ENCODE measurements at places on chromosomes 3 and 15. TPM values are rescaled to one million over a fixed set of nuclear protein-coding genes. Genes with fewer than 3 reads are reported as not detected.

FAM81A gene
- 3.0 TPM for total RNA-seq

OR5K2 gene
- total RNA-seq, result not detected

NR2F2 gene
- total RNA-seq, result 22.0 TPM

SPESP1 gene
- total RNA-seq, result 1.8 TPM

THRB gene
- total RNA-seq, result 3.4 TPM

ACAA1 gene
- total RNA-seq, result 42.0 TPM

- DNase-seq, result no peak
These were observed 129.3 kb upstream of the CRBN start for GRCh38 chr3:3308809-3309208.

DNA sequence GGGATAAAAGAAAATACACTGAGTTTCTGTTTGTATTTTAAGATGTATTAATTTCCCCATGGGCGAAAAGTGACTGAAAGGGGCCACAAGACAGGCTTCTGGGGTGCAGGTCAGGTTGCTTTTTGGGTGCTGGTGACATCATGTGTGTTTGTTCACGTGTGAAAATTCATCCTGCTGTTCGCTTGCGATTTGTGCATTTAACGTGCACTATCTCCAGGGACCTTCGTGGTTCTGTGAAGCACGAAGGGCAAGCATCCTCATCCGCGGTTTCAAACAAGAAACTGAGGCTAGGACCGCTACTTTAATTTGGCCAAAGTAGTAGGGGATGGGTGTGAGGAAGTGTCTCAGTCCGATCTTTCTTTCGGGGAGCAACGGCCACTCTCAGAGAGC is 1.6 kb upstream of the SMAD6 start:
- no peak for DNase-seq

DNA sequence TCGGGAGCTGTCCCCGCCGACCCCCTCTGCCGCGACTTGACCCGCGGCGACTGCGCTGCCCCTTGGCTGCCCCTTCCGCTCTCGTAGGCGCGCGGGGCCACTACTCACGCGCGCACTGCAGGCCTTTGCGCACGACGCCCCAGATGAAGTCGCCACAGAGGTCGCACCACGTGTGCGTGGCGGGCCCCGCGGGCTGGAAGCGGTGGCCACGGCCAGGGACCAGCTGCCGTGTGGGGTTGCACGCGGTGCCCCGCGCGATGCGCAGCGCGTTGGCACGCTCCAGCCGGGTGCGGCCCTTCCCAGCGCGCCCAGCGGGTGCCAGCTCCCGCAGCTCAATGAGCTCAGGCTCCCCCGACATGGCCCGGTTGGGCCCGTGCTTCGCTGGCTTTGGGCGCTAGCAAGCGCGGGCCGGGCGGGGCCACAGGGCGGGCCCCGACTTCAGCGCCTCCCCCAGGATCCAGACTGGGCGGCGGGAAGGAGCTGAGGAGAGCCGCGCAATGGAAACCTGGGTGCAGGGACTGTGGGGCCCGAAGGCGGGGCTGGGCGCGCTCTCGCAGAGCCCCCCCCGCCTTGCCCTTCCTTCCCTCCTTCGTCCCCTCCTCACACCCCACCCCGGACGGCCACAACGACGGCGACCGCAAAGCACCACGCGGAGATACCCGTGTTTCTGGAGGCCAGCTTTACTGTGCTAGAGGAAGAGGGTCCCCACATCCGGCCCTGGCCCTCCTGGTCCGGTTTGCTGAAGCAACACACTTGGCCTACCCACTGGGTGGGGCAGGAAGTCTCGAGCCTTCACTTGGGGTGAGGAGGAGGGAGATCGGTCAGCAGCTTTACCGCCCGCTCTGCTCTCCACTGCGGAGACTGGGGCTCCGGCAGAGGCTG is at the start of gene RASSF1:
Gene RASSF1 (minus strand): TSS at position 389 of the 882 bp plus-strand sequence. CDS start 31 bp downstream, at position 358.
- peak; percentile 80 for DNase-seq

- DNase-seq, result no peak
These were observed 67.6 kb downstream of the HES1 start for GRCh38 chr3:194203482-194204041.

DNA sequence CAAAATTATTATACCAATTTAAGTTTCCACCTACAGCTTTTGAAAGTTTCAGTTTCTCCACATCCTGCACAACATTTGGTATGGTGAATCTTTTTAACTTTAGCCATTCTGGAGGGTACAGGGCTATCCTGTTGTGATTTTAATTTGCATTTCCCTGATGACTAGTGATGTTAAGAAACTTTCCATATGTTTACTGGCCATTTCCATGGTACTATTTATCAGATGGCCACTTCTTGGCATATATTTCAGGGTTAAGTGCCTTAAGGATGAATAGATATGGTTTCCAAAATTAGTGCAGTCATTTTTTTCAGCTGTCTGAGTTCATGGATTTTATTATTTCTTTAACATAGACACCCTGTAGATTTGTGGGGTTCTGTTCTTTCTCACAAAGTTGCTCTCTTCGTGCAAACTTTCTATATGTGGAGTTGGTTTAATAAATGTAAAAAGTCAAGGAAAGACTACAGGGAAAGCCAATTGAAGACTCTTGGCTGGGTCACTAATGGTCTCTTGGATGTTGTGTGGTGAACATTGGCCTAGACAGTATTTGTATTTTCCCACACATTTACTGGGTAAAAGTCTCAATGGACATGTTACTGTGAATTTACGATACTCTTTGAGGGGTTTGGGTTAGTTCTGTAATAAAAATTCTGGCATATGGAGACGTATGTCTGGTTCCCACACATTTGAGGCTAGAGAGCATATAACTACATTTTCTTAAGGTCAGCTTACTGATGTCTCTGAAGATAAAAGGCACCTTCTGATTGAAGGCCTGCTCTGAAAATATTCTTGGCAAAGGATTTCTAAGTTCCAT is 147.5 kb upstream of the PDZRN3 start:
- DNase-seq, result peak; percentile 70

DNA sequence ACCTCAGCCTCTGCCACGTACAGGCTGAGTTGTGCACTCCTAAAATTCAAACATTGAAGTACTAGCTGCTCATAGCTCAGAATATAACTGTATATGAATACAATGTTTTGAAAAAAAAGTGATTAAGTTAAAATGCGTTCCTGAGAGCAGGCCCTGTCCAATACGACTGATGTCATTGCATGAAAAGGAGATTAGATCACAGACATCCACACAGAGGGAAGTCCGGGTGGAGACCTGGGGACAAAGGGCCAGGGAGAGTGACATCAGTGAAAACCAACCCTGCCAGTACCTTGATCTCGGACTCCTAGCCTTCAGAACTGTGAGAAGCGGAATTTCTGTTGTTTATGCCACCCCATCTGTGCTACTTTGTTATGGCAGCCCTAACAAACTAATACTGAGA is 311.4 kb upstream of the NR2F2 start:
- DNase-seq, result no peak

DNA sequence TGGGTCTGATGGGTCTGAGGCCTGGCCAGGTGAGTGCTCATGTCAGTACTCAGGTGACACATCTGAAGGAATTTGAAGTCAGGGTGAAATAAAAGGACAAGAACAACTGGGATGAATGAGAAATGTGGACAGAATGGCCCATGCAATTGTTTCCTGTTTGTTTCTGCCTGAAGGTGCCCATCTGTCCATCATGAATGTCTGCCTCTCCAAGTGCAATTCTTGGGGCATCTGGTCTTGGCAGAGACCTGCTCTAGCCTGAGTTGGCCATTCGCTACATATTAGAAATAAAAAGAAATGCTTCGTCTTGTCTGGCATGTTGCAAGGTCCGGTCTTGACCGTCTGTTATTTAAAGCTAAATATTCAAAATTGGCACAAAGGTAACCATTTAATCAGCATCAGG is 142.0 kb upstream of the AGBL1 start:
- DNase-seq, result no peak

GRCh38 chr3:33717616-33717865 is 513 bp downstream of the CLASP2 start:
- peak; percentile 79 for DNase-seq

GRCh38 chr3:180142041-180142440 is 105.3 kb upstream of the PEX5L start:
- DNase-seq, result no peak

DNA sequence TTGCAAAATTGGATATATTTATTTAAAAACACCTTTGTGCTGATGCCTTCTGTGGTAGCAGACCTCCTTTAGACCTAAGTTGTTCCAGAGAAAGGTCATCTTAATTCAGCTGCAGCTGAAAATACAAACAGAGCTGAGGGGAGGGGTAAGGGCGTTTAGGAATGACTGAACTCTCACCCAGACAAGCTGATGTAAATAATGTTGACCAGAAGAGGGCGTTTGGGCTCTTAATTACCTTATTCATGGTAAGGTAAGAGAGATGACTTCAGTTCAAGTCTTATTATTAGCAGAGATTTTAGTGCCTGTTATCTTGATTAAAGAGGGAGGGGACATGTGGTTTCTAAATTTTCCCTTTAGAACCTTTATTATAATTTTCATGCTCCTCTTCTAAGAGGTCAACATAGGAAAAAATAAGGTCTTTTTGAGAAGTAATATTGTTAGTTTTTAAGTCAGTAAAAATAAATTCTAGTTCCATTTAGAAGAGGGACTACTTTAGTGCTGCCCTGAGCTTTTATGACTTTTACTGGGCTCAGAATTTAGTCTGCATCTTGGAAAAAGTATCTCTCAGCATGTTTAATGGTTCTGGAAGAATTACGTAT is 46.3 kb downstream of the GPR171 start:
- DNase-seq, result peak; percentile 62

DNA sequence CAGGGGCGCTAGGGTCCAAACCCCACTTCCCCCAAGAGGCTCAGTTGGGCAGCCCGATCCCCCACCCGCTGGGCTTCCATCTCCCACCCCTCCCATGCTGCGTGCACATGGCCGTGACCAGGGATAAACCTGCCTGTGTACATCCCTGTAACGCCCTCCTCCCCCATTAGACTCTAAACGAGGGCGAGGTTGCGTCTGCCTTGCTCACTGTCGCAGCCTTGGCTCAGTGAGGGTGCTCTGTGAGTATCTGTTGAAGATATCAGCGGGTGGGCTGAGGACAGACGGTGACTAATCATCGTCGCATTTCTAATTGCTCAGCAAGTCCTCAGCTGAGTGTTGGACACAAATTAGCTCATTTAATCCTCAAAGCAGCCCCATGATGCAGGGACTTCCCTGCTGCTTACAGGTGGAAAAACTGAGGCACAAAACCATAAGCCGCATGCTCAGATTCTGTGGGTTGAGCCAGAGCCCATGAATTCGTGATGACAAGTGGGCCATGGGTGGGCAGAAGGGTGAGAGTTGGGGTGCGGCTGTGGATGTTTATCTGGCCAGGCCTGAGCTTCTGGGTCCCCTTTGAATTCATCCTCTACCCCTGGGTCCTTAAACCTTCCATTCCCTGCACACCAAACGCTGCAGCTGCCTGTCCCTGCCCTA is 26.0 kb downstream of the FBLN2 start:
- DNase-seq, result peak; percentile 32
